BJ (cell line): ENCODE measurements at places on chromosomes 4 and X.

DNA sequence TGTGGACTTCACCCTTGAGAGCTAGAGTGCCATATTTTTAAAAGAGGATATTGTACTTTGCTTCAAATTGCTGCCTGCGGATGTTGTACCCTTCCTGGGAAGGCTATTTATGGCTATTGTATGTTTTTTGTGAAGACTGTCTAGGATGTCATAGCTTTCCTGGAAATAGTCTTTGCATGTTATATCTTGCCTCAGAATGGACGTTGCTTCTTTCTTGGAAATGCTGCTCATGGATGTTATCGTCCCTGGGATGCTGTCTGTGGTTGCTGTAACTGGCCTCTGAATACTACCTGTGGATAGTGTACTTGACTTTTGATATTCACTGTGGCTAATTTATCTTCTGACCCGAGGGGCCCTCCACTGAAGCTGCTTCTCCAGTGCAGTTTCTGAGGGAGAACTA is 146.8 kb downstream of the ENOX2 start:
- no peak for DNase-seq

DNA sequence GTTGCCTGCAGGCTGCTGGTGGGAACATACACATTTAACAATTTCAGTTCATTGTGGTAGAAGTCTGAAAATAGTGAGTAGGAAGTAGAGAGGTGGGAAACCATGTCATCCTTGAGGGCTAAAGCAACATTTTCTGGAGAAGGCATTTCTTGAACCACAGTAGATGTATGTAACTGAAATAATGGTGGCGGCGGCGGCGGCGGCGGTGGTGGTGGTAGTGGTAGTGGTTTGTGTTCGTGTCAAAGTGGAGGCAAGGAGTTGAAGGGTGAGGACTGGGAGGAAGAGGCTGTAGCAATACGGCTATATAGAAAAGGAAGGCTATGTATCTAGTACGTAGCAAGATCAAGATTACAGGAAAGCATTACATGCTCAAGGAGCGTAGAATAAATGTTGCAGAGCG is 1381.6 kb upstream of the TENM3 start:
- no peak for DNase-seq

DNA sequence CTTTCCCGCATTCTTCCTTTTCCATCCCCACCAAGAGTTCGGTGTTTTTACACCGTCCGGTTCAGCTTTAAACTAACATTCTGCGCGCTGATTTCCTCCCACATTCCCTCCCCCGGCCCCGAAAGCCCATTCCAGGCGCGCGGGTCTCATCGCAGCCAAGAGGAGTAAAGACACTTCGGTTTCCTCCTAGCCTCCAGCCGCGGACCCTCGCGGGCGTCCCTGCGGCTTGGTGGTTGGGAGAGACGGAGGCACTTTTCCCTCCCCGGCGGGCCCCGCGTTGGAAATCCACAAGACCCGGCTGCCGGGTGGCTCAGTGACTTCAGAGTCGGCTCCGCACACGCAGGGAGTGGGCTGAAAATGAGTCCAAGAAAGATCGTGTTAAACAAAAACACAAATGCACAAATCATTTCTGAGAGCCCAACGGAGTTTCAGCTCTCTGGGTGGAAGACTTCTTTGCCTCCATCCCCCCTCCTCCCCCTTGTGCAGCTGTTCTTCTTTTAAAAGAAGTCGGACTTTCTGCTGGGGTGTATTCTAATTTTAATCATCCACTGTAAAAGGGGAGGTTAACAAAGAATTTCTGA is 2.0 kb upstream of the ARX start:
- DNase-seq, result no peak

DNA sequence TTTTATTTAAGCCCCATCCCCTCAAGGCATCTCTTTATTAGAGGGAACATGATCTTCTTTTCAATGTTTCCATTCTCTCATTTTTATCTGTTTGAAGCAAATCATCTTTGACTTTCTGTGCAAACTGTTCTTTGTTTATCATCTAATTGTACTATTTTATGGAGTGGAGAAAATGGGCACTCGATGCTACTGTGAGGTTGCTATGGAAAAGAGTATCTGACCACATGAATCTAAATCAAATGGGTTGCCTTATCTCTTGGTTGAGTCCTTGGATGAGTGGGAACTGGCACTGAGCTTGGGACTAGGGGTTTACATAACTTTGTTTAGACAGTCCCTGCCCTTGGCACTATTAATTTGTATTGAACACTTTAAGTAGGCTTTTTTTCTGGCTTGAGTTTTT is 9.1 kb downstream of the OCRL start:
- no peak for DNase-seq

- no peak for DNase-seq
Observed at GRCh38 chrX:18861511-18861910, 122.4 kb downstream of the PHKA2 start.

DNA sequence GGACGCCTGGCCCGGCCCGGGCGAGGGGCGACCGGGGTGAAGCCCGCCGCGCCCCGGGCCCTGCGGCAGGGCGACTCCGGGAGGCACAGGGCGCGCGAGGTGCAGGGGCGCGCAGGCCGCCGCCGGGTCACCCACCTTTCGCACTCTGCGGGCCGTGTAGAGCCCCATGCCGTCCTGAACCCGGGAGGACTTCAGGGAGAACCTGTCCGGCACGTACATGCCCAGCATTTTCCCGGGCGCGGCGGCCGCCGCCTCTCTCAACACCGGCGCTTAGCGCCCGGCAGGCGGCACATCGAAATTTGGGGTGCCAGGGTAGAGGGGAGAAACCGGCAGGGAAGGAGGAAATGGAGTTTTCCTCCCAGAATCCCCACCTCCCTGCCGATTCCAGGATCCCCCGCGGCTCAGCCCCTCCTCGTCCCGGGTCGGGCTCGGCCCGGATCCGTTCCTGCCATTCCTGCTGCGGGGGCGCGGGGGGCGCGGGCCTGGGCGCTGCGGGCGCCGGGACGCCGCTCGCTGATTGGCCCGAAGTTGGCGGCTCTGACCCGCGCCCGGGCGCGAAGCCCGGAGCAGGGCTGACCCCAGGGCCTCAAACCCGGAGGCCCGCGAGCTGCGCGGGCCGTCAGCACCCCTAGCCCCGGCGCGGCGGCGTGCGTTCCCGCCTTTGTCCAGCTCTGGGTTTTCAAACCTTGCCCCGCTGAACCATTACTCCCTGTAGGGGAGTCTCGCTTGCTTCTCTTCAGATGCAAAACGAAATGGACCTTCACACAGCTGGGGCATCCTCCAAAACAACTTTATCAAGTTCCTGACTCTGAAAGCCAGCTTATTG is at the start of gene PRDM5:
Gene PRDM5 (minus strand): TSS at position 346 of the 826 bp plus-strand sequence. CDS start 118 bp downstream, at position 228.
- DNase-seq, result no peak

- DNase-seq, result no peak
Observed at GRCh38 chr4:106114270-106114669, 201.7 kb downstream of the TBCK start.

- DNase-seq, result no peak
Observed at GRCh38 chr4:77815636-77816035, 3.5 kb downstream of the CNOT6L start.

DNA sequence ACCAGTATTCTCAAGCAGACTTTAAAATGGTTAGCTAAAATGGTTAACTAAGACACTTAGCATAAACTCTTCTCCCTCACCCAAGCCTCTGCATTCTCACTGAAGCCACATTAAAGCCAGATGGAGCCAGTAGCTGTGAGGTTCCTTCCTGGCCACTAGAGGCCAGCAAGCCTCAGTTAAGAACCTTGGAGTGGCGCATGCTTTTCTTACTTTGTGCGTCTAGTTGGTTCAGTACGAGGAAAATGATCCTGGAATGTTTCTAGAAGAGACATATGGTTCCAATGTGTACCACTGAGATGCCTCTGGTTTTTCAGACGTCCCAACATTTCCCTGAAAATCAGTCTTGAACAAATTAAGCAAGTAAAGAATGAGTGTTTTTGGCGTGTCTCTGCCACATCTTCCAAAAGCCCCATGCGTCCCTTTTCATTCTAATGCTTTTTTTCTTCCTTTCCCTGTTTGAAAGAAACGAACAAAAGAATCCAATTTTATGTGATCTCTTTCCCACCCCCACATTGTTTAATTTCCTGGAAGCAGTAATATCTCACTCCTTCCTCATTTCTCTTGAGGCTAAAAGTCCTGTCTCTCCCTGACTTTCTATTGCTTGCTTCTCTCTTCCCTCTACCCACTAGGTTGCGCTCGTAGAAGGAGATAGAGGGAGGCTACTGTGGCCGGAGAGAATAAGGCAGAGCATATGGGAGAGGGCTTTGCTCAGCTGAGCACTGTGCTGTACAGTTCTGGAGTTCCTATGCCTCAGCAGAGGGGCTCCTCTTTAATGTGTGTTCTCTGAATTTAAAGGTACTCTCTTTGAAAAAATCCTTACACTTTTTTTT is 82.9 kb upstream of the TAB3 start:
- peak; percentile 7 for DNase-seq

GRCh38 chr4:145782756-145783155 is 102.8 kb downstream of the C4orf51 start:
- no peak for DNase-seq

GRCh38 chr4:81562093-81562492 is 90.4 kb upstream of the RASGEF1B start:
- DNase-seq, result no peak

DNA sequence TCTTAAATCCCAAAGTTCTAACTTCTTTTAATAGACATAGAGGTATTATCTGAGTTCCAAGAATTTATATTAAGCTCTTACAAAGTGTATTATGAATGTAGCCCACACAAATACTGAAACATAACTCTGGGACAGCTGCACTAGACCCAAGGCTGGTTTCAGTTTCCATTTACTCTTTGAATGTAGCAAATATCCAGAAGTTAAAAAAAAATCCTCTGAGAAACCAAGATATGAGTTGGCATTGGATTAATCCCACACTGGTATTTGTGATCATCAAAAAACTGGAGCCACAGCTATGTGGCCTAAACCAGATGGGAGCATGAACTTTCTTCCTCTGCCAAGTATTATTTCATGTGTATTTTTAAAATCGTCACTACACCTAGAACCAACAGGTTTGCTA is 23.6 kb upstream of the SMPX start:
- no peak for DNase-seq

- no peak for DNase-seq
Observed at GRCh38 chrX:68534691-68535090, 35.8 kb downstream of the YIPF6 start.

GRCh38 chr4:122612540-122612939 is 8.3 kb downstream of the IL21 start:
- DNase-seq, result no peak

DNA sequence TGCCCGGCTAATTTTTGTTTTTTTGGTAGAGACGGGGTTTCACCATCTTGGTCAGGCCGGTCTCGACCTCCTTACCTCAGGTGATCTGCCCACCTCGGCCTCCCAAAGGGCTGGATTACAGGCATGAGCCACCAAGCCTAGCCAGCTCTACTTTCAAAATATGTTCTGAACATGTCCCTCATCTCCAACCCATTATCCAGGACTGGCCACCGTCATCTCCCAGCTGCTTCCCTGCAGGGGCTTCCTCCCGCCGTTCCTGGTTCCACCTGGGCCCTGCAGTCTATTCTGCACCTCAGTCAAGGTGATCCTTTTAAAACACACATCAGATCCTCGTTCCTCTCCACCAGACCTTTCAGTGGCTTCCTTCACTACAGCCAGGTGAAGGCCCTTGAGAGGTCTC is 80.9 kb upstream of the NKX1-1 start:
- DNase-seq, result no peak

DNA sequence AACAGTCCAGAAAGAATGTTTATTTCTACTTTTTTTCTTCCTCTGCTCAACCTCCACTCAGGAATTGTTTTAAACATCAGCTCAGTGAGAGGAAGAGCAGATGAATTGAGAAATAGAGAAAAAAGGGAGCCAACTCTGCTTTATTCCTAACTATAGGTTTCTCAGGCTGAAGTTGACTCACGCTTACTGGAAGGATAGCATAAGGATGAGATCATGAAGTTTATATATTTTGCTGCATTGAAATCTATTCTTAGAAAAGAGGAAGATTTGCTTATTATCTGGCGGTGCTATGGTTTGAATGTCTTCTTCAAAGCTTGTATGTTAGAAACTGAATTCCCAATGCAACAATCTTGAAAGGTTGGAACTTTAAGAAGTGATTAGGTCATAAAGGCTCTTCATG is 1673.4 kb upstream of the PCDH7 start:
- DNase-seq, result no peak

GRCh38 chr4:163515198-163515597 is 20.7 kb downstream of the TMA16 start:
- no peak for DNase-seq

DNA sequence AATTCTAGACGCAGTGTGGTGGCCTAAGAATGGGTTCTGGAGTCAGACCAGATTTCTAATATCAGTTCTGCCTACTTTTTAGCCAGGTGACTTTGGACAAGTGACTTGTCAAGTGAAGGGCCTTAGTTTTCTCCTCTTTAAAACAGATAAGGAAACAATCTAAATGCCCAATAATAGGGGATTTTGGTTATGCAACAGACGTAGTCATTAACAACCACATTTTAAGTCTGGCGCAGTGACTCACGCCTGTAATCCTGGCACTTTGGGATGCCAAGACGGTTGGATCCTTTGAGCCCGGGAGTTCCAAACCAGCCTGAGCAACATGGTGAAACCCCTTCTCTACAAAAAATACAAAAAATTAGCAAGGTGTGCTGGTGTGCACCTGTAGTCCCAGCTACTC is 2.1 kb upstream of the ZMYM3 start:
- no peak for DNase-seq

DNA sequence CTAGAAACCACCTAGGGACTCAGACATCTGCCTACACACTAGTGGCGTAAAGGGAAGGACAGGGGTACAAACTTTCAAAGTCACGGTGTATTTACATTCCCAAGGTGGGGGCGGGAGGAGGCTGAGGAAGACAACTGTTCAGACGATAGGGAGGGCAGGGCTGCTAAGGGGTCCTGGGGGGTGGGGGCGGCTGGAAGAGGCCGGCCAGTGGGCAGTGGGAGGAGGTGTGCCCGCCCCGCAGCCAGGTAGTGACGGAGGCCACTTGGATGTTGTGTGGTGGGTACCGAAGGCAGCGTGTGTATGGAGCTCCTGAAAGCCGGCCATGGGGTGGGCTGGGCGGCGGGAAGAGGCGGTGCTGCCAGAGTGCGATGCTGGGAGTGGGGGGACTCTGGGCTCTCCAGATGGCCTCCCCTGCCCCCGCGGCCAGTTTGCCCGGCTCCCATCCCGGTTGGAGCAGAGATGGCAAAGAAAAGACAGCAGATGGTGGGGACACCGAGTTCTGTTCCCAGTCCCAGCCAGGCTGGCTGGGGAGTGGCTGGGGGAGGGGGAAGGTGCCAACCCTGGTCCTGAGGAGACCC is 24.2 kb downstream of the L1CAM start:
- no peak for DNase-seq

DNA sequence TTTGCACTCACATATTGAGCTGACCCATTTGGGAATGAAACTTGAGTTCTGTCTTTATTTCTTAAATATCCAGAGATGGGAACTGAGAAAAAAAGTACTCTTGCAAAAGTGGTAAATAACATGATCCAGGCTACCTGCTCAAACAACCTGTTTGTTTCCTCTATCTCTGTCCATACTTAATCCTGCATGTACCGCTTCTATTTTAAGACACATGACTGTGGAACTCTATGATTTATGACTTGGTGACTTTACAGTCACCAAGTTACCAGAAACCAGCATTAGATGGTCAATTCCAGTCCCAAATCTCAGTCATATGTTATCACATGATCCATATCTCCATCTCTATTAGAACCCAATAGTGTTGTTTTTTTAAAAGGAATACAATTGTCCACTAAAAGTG is 606.7 kb downstream of the EPHA5 start:
- DNase-seq, result no peak

GRCh38 chr4:20127626-20128025 is 124.1 kb upstream of the SLIT2 start:
- DNase-seq, result no peak
